Posterior cingulate gyrus (tissue), 11 donors: ENCODE measurements at places on chromosomes 16 and 17.

GRCh38 chr17:37513711-37514110, 24.0 kb downstream of the DUSP14 start:
- DNase-seq: no peak

GRCh38 chr17:82888583-82889495, 49.0 kb upstream of the ZNF750 start:
- DNase-seq: no peak

DNA sequence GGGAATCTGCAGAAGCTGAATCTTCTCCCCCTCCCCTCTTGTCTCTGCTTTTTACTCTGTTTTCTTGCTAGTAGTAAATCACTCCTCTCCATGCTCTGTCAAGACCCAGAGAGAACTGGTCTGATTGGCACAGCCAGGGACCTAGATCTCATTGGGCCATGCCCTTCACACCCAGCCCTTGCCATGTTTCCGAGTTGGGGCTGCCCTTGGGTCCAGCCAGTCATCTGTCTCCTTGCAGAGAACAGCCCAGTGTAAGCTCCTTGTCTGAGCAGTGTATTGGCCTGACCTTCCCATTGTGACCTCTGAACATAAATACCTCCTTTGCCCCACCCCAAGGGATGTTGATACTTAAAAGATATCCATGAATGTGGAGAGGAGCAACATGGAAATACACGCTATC, 3.9 kb downstream of the MMP15 start:
- no peak for DNase-seq

- DNase-seq: peak; percentile 86
Observed at GRCh38 chr17:79531191-79532095, 79.4 kb downstream of the RBFOX3 start.

DNA sequence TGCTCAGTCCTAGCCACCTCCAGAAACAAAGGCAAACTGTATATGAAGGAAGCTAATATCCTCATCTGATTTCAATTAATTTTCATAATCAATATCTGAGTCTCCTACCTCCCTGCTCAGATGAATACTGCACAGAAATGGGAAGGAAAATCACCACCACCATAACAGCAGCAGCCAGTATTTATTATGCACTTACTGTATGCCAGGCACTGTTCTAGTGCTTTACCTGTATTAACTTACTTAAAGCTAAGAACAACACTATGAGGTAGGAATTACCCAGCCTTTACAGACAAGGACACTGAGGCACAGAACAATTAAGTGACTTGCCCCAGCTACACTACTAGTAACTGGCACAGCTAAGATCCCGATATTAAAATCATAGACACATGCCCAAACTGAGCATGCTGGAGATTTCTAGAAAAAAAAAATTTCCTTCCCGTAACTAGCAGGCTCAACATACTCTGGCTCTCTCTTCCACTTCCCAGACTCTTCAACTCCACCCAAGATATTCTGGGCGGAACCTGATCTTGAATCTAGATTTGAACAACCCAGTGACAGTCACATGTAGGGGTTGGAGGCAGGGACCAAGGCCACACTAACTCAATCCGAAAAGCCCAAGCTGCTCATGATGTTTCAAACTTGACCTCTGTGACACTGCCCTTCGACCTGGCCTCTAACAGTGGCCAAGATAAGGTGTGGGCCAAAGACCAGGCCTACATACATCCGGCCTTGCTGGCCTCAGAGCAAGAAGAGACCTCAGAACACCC, 3.9 kb downstream of the TRIM25 start:
- no peak for DNase-seq

DNA sequence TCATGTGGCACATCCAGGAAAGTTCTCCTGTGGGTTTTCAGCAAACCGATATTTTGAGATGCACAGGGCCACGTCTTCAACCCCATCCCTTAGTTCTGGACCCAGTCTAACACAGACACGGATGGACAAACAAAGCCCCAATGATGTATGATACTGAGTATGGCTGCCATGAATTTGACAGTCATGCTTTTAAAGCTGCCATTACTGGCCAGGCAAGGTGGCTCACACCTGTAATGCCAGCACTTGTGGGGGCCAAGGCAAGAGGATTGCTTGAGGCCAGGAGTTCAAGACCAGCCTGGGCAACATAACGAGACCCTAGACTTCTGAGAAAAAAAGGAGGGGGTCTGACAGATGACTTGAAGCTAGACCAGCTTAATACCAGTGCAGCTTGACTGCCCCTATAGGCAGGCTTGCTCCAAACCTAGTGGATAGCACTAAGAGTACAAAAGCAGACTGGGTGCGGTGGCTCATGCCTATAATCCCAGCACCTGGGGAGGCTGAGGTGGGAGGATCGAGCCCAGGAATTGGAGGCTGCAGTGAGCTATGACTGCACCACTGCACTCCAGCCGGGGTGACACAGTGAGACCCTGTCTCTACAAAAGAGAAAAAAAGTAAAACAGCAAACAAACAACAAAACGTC, 10.8 kb upstream of the ZNF629 start:
- no peak for DNase-seq

GRCh38 chr17:77677630-77678029, 280.9 kb upstream of the TNRC6C start:
- no peak for DNase-seq

- DNase-seq: no peak
Observed at GRCh38 chr17:16314859-16315258, 38.4 kb downstream of the CENPV start.

DNA sequence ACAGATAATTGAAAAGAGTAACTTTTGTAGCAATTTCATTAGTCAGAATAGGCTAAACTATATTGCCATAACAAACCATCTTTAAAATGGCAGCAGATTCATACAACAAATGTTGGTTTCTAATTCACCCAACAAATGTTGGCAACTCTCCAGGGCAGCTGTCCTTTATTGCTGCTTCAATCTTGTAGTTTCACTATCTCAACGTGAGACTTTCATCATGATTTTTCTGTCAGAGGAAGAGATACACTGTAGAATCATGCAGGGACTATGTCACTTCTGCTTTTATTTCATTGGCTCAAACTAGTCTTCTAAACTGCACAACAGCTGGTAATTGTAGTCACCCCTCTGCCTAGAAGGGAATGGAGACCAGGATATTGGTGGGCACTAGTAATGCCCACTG, 174.2 kb downstream of the TANC2 start:
- DNase-seq: no peak

GRCh38 chr16:85912211-85912974, 13.4 kb downstream of the IRF8 start:
- no peak for DNase-seq

DNA sequence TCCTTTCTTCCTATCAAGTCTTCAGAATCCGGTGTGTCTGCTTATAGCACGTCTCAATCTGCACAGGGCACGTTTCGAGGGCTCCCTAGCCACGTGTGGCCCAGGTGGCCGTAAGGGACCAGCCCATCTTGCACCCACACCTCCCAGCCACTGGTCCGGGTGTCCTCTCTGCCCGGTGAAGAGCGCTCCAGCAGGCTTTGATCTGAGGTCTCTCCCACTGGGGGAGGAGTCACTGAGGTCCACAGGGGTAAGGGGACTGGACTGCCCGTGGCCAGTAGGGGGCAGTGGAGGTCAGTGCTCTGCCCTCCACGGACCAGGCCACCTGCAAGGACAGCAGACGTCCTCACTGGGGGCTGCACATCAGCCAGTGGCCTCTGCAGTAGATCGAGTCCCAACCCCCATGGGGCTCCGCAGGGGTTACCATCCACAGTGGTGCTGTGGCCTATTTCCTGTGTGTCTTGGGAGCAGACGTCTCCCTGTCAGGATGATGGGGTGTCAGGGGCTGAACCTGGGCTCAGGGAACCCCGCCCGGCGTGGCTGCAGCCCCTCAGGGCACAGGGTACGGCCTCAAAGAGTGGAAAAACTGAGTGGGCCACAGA, 204.1 kb upstream of the CIBAR2 start:
- peak; percentile 91 for DNase-seq

- DNase-seq: no peak
Observed at GRCh38 chr16:3171181-3171854, 16.7 kb upstream of the OR1F1 start.

- no peak for DNase-seq
Observed at GRCh38 chr17:42285346-42286050, 2.8 kb upstream of the STAT5A start.

- DNase-seq: no peak
Observed at GRCh38 chr16:62755938-62756337, 719.7 kb upstream of the CDH8 start.

DNA sequence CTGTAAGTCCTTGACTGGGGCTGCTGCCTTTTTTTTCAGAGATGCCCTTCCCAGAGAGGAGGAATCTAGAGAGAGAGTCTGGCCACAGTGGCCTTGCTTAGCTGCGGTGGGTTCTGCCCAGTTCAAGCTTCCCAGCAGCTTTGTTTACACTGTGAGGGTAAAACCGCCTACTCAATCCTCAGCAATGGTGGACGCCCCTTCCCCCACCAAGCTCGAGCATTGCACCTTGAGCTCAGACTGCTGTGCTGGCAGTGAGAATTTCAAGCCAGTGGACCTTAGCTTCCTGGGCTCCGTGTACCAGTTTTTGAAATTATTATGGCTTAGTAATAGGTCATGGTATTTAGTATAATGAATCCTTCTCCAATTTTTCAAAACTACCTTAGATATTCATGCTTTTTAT, 395.4 kb downstream of the NPIPA7 start:
- no peak for DNase-seq

DNA sequence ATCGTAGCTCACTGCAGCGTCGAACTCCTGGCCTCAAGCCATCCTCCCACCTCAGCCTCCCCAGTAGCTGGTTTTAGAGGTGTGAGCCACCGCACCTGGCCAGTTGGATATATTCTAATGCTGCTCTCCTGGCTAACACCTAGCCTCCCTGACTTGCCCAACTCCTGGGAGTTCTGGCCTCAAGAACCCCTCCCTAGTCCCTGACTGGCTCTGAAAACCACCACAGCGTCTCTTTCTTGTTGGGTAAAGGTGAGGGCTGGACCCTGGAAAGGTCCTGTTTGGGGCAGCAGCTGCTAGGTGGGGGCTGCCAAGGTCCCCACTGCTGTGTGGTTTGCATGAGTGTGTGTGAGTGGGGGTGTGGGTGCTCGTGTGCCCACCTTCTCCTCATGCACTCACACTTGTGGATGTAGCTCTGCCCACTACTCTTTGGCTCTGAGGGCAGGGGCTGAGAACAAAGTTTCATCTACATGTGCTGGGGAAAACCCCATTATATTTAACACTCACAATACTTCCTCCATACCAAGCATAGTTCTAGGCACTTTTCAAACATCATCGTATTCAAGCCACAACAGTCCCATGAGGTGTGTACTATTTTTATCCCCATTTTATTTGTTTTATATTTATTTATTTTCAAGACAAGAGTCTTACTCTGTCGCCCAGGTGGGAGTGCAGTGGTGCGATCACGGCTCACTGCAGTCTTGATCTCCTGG, 7.1 kb upstream of the SPNS3 start:
- peak; percentile 37 for DNase-seq

DNA sequence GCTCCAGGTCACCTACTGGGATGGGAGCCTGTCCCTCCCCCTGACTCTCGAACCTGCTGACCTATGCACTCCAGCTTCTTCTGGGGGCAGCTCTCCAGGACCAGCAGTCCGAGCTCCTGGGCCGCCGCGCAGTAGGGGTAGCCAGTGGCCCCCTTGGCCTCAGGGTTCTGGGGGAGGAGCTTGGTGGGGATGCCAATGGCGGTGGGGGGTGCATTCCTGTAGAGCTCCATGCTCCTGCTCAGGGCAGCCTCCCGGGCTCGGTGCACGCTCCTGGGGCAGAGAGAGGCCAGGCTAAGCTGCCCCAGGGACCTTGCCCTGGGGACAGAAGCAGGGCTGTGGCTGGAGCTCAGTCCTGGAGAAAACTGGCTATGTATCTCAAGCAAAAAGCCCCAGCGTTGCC, 7.7 kb upstream of the SPATA2L start:
- DNase-seq: no peak

- no peak for DNase-seq
Observed at GRCh38 chr17:60354223-60354622, 37.7 kb downstream of the USP32 start.

DNA sequence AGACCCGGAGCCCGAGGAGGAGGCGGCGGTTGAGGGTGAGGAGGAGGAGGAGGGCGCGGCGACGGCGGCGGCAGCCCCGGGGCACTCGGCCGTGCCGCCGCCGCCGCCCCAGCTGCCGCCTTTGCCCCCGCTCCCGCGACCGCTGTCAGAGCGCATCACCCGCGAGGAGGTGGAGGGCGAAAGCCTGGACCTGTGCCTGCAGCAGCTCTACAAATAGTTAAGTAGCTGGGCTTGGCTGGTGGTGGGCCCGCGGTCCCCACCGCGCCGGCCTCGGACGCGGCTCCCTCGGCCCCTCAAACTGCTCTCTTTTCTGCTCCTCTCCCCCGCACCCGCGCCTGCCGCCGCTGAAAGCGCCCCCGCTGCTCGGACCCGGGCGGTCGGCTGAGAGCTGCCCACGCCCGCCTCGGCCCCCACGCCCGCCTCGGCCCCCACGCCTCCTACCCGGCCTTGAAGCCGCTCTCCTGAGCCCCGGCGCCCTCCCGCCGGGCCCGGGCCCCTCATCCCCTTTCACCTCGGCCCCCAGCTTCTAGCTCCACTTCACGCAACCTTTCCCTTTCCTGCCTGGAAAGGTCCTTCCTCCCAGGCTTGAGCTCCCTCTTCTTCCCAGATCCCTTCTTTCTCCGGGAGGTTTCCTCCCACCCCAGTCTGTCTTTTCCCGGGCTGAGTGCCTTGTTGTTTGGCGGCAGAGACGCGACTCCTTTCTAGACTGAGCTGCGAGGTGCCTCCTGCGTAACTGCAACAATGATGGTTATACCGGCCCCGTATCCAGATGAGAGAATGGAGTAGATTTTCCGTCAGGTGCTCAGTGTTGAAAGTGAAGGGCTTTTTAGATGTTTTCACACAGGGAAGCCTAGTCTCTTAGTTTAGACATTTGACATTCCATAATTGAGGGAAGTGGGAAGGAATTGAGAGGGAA, 850 bp downstream of the PPM1E start:
- no peak for DNase-seq

DNA sequence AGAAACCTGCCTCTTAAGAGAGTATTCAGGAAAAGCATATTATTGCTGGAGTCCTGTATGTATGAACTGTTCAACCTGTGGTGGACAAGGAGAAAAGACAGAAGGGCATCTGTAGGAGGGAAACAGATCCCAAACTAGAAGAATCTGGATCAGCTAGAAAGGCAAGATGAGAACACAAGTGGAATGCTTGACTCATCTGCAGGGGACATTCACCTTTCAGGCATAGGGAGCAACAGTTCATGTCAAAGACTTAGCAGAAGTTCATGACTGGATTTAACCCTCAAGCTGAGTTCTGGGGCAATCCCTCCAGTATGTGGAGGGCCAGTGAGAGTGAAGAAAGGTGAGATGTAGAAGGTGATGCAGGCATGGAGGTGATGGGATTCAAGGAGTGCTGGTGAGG, 135.9 kb upstream of the DYNLRB2 start:
- no peak for DNase-seq

GRCh38 chr16:67165121-67166078, 855 bp downstream of the HSF4 start:
- DNase-seq: no peak

DNA sequence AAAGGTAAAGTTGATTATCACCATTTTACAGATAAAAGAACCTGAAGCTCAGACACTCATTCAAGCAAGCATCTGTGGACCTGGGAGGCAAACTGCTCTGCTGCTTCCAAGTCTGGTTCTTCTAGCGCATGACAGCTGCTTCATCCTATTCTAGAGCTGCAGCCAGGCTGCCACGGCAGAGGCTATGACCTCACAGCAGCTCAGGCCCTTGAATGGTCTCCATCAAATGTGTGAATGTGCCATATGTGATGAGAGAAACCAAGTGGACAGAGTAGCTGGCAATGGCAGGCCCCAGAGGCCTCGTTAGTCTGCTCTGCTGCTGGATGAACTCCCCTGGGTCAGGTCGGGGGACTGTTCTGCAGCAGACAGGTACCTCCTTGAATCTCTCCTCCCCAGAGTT, 30.7 kb upstream of the FOXJ1 start:
- DNase-seq: no peak

- DNase-seq: no peak
Observed at GRCh38 chr17:7951143-7951792, 19.3 kb downstream of the CNTROB start.
